ENCODE measurements at places on chromosomes 1 and 21.

DNA sequence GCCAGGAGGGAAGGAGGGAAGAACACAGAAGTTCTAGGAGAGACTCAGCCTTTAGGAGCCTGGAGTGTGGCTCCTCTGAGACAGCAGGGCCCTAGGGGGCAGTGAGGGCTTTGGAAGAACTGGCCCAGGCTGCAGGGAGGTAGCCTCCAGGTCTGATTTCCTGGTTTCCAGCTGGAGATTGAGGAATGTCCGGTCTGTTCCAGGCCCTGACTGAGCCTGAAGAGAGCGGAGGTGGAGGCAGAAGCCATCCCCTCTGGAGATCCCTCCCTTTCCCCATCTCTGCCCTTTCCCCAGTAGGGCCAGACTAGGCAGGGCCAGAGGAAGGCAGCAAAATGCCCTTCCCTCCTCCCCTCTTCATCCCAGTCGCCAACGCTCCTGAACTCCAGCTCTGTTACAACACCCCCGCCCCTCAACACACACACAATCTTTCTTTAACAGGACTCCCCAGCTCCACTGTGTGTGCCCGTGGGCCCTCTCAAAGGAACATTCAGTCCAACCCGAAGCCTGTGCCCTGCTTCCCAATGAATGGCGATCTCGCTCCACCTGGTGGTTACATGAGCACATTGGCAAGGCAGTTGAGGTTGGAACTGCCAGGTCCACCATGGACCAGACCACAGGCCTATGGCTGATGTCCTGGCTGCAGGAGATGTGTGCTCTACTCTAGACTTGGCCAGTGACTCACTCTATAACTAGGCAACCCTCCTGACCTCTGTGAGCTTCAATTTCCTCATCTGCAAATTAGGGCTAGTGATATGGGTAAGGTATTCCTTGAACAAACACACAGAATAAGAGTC, 32.0 kb downstream of the MAP7D1 start:
- DNase-seq = peak; percentile 85

- peak; percentile 77 for DNase-seq
Measured at GRCh38 chr1:89657886-89658285, 25.0 kb downstream of the LRRC8C start.

GRCh38 chr21:45279446-45280177, 8.1 kb downstream of the POFUT2 start:
- no peak for DNase-seq

DNA sequence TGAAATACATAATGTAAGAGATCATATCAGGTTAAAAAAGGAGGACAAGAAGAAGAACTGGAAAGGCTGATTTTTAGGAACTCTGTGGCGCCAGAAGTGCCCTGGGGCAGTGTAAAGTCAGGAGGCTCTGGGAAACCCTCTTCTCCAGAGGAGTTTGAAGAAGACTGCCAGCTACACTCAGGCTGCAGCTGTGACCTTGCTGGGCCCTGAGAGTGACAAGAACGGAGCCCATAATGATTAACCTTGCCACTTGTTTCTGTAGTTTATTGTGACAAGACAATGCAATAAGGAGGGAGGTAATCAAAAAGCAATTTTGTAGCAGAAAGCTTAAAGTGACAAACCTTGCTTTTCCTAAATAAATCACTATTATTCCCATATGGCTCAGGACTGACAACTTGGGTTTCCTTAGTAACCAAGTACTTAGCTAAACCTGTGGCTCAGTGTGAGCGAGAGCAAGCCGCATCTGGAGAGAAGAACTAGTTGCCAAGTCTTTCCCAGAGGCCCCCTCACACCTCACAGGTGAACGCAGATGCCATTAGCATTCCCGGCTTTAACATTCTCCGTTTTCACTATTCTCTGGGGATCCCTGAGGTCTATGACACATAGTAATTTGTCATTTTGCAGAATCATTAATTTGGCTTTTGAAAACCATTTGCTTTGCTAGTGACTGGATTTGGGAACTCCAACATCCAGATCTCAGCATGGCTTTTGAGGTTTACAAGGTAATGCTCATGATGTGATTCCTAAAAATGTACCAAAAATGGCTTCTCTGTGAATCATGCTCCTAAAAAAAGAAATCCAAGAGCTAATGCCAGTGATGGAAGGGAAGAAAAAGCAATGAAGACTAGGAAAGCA, 115.9 kb downstream of the OMA1 start:
- DNase-seq = no peak

GRCh38 chr21:43331962-43332828, 94.7 kb downstream of the SIK1 start:
- DNase-seq = no peak

DNA sequence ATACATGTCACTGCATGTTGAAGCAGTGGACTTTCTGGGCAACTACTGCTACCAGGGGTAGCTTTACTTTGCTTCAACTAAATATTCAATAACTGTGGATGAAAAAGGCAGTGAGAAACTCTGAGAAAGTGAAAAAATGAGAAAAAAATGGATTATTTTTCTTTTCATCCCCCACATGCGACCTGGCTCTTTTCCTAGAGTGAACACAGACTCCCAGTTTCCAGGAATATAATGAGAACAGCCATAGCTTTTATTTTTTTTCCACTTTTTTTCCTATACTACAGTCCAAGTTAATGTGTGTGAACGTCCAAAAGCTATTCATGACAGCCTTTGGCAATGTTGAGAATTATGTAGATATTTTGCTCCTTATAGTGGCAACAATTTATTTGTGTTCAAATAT, 230.4 kb downstream of the DNM3 start:
- DNase-seq = no peak

DNA sequence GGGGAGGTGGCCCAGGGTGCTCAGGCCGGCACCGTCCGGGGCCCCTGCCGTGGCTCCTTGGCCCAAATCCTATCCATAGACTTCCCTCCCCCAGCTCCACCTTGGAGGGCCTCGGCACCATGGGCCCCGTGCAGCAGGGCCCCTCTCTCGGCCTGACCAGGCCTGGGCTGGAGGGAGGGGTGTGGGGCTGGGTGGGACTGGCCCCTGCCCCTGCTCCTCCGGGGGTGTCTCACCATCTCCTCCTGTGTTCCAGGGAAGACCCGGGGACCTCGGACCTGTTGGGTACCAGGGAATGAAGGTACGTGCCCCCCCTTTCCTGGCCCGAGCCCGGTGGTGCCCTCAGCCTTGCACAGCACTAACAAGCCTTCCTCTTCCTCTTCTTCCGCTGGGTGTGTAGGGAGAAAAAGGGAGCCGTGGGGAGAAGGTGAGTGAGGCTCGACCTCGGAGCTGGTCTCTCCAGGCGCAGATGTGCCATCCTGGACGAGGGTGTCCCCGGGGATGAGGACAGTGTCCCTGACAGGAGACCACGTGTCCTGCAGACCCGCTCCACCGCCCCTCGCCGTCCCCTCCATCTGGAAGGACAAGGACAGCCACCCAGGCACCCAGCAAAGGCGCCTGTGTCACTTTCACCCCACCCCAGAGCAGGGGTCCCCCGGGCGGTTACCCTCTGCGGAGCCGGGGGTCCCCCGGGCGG, 7.9 kb downstream of the COL6A1 start:
- DNase-seq = no peak

- DNase-seq = no peak
Measured at GRCh38 chr1:12146343-12147112, 20.3 kb upstream of the TNFRSF1B start.

- no peak for DNase-seq
Measured at GRCh38 chr1:165891111-165891860, 63.9 kb downstream of the UCK2 start.

- DNase-seq = no peak
Measured at GRCh38 chr1:63847308-63847910, 73.6 kb downstream of the ROR1 start.

- DNase-seq = no peak
Measured at GRCh38 chr1:185969028-185969427, 234.8 kb downstream of the HMCN1 start.

- DNase-seq = no peak
Measured at GRCh38 chr1:107877092-107877491, 87.9 kb downstream of the VAV3 start.

DNA sequence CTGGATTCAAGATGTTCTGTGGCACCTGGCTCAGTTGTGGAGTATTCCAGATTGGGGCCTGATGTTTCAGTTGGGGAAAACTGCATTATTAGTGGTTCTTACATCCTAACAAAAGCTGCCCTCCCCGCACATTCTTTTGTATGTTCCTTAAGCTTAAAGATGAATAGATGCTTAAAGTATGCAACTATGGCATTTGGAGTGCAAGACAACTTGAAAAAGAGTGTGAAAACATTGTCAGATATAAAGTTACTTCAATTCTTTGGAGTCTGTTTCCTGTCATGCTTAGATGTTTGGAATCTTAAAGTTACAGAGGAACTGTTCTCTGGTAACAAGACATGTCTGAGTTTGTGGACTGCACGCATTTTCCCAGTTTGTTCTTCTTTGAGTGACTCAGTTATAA, 7.2 kb downstream of the FPGT start:
- DNase-seq = no peak

- DNase-seq = no peak
Measured at GRCh38 chr1:11825131-11825530, 19.1 kb downstream of the CLCN6 start.

- peak; percentile 89 for DNase-seq
Measured at GRCh38 chr1:177476676-177477075, 305.9 kb downstream of the BRINP2 start.

GRCh38 chr1:247298124-247298481, 33.6 kb downstream of the ZNF496 start:
- no peak for DNase-seq

- DNase-seq = no peak
Measured at GRCh38 chr1:91098299-91098906, 76.6 kb upstream of the ZNF644 start.

- no peak for DNase-seq
Measured at GRCh38 chr1:175881246-175881976, 138.0 kb upstream of the TNR start.

- no peak for DNase-seq
Measured at GRCh38 chr1:101902199-101902598, 94.5 kb downstream of the OLFM3 start.

- no peak for DNase-seq
Measured at GRCh38 chr1:173639102-173639501, 4.0 kb downstream of the TEX50 start.

GRCh38 chr1:93200086-93200620, 19.6 kb downstream of the CCDC18 start:
- DNase-seq = no peak

- DNase-seq = no peak
Measured at GRCh38 chr1:50959303-50959912, 659 bp downstream of the FAF1 start.

- no peak for DNase-seq
Measured at GRCh38 chr1:88117597-88117996, 566.5 kb upstream of the PKN2 start.

- DNase-seq = no peak
Measured at GRCh38 chr1:228093050-228093906, 9.8 kb downstream of the C1orf35 start.

- no peak for DNase-seq
Measured at GRCh38 chr1:21539933-21540332, 30.7 kb downstream of the ALPL start.

- DNase-seq = peak; percentile 37
Measured at GRCh38 chr1:244049162-244050013, 1.7 kb upstream of the ZBTB18 start.

GRCh38 chr1:114203595-114204128, 50.0 kb upstream of the SYT6 start:
- DNase-seq = no peak

DNA sequence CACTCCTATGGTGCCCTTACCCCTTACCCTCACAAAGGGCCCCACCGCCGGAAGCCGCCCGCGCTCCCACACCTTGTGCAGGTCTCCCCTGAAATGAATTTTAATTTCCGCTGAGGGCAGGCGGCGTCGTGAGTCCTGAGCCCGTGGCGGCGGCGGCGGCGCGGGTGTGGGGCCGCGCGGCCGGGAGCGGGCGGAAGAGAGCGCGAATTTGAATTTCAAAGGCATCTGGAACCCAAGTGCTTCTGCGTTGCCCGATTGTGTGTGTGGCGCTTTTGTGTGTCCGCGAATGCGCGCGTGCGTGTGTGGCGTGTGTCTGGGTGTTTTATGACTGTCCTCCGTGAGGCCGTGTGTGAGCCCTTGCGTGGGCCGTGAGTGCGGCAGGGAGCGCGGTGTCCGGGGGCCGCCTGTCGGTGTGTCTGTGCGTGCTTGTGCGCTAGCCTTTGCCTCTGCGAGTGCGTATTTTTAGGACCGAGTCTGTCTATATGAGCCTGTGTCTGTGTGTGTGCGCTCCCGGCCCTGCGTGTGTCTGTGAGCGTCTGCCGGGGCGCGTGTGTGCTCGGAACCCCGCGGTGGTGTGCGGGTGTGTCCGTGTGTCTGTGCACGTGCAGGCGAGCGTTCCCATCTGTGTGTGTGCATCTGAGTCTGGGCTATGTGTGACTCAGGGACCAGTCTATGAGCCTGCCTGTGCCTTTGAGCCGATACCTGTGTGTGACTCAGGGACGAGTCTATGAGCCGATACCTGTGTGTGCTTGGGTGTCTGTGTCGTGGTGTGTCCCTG, 7.9 kb upstream of the ADGRB2 start:
- DNase-seq = no peak

DNA sequence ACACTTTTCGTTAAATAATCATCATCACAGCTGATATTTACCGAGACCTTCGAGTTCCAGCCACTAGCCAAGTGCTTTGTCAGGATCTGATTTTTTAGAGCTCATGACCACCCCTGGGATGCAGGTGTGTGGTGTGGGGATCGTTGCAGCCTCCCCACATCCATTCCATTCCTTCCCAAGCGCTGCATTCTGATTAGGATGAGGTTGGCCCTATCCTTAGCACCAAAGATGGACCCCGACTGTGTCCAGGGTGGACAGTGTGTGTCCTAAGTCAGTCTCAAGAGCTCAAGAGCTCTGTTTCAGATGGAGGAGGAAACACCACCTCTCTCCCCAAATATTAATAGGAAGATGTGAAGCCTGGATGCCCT, 74.1 kb downstream of the PSMG1 start:
- no peak for DNase-seq

- DNase-seq = no peak
Measured at GRCh38 chr1:111290630-111291029, at the start of gene CHIA. TSS of gene CHIA (plus strand) at chr1:111290851. CDS start at chr1:111310468, 19,617 bp downstream.

- peak; percentile 56 for DNase-seq
Measured at GRCh38 chr1:201530741-201531531, 8.0 kb upstream of the NAV1 start.

DNA sequence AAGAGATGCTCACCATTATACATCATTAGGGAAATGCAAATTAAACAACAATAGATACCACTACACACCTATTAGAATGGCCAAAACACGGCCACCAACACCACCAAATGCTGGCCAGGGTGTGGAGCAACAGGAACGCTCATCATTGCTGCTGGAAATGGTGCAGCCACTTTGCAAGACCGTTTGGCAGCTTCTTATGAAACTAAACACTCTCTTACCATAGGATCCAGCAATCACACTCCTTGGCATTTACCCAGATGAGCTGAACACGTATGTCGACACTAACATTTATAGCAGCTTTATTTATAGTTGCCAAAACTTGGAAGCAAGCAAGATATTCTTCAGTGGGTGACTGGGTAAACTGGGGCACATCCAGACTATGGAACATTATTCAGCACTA, 28.9 kb upstream of the ADARB1 start:
- no peak for DNase-seq

DNA sequence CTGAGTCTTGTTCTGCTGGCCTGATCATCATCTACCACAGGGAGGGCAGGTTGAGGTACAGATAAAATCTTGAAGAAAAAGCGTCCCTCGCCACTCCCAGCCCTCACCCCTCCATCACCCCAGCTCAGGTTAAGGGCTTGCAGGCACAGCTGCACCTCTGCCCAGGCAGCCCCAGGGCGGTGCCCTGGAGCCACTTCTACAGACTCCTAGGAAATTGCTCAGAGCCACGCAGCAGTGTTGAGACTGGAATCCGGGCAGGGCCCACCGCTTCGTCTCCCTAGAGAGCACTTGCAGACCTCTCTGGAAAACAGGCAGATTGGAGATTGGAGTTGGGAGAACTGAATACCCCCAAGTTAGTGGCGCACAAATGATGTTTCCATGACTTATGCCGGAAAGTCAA, 35.3 kb downstream of the VN1R5 start:
- no peak for DNase-seq
